ENCODE measurements at places on chromosomes 3 and 15.

DNA sequence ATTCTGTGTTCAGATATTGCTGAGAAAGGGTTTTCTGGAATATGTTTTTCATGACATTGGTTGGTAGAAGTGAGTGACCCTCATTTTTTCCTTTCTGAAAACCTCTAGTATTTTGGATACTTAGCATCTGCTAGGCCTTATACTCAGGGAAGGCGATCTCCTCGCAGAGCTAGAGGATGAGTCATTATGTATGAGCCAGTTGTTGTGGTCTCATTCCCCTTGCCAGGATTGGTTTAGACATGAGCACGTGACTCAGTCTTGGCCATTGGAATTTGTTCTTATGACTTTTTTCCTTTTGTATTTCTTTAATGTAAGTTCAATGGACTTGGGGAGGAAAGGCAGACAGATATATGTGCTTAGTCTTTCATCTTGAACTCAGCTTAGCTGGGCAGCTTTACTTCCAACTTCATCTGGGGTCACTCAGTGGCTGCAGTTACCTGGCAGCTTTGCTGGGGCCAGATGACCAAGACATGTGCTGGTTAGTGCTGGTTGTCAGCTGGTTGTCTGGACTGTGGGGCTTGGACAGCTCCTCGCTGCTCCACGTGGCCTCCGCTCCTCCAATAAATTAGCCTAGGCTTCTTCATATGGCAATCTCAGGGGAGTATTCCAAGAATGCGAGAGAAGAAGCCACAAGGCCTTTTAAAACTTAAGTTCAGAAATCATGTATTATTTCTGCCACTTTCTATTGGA lies 207.5 kb downstream of the IL20RB start:
- no peak for DNase-seq

DNA sequence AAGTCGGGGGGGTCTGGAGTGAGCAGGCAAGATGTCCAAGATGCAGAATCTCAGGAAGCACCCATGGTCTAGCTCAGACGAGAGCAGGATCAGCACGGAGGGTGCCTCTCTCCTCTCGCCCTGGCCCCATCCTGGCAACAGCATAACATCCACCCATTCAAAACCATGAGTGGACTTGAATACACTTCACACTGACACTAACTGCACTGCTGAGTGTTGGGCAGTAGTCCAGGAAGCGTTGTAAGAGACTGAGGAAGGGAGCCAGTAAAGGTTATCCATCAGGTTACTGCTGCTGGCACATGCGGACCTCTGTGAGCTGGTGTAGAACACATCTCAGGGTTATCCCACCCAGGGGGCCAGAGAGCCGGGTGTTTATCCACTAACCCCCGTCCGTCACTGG lies 131.0 kb upstream of the TOPAZ1 start:
- no peak for DNase-seq

GRCh38 chr15:68075764-68076385 lies 21.8 kb downstream of the PIAS1 start:
- no peak for DNase-seq

DNA sequence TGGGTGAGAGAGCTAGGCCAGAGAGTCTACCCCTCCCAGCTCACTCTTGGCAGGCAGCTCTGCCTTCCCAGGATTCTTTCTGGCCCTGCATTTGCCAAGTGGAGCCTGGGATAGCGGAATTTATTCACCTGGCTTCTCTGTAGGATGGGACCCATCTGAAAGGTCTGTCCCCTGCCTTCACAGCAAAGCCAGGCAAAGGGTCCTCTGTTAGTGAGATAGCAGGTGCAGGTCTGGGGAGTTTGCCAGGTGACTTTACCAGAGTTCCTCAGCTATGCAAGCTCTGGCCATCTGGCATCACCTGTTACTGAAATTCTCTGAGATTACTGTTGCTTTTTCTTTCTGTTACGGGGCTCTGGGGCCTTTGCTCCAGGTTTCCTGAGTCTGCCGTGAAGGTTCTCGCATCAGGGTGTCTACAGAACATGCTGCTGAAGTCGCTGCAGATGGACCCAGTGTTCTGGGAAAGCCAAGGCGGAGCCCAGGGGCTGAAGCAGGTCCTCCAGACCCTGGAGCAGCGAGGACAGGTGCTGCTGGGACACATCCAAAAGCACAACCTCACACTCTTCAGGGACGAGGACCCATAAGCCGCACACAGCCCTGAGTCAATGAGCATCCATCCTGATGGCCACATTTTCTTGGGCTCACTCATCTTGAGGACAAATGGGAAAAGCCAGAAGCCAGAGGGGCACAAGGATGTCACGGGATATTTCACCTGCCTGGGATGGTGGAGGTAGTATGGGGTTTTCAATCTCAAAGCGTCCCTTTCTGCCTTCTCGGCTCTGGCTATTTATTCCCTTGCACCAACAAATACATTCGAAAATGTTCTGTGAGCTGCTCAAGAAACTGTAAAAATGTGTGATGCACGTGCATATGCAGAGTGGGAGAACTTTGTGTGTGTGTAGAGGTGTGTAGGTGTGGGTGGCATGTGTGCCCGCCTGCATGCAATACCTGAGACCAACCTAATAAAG lies 49.8 kb downstream of the POMGNT2 start:
- no peak for DNase-seq

GRCh38 chr3:45664578-45664977 lies 24.6 kb upstream of the SACM1L start:
- DNase-seq: no peak

Measured in HEK293T (cell line).